ENCODE measurements at places on chromosomes 16 and 17.

DNA sequence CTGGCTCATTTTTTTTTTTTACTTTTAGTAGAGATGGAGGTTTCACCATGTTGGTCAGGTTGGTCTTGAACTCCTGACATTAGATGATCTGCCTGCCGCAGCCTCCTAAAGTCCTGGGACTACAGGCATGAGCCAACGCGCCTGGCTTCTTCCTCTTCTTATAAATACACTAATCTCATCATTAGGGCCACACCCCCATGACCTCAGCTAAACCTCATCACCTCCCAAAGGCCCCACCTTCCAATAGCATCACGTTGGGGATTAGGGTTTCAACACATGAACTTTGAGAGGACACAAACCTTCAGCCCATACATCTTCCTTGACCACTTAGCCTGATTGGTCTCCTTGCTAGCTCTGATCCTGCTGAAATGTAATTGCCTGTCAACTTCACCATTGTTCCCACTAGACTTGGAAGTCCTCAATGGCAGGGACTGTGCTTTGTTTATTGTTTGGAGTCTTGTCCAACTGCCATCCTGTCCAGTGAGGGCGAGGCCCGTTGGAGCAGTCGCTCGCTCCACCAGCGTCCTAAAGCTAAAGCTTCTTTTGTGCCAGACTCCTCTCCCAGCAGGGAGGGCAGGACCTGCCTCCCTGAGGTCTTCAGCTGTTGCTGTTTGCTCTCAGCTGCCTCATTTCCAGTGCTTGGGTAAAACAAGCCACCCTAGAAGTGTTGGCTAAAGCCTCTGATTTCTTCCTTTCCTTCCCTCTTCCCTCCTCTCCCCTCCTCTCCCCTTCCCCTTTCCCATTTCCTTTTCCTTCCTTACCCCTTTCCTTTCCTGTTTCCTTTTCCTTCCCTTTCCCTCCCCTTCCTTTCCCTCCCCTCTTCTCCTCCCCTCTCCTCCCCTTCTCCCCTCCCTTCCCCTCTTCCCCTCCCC is 85.3 kb downstream of the HAPSTR1 start:
- DNase-seq = no peak

GRCh38 chr16:30481381-30481780 is 8.8 kb downstream of the ITGAL start:
- DNase-seq = no peak

DNA sequence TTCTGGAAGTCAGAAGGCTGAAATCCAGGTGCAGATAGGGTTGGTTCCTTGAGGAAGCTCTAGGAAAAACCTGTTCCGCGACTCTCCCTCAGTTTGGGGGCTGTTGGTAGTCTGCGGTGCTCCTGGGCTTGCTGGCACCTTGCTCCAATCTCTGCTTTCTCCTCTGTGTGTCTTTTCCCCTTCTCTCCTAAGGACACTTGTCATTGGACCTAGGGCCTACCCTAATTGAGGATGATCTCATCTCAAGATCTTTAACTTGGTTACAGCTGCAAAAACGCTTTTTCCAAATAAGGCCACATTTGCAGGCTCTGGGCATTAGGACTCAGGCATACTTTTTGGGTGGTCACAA is 12.9 kb upstream of the CACNG4 start:
- DNase-seq = no peak

DNA sequence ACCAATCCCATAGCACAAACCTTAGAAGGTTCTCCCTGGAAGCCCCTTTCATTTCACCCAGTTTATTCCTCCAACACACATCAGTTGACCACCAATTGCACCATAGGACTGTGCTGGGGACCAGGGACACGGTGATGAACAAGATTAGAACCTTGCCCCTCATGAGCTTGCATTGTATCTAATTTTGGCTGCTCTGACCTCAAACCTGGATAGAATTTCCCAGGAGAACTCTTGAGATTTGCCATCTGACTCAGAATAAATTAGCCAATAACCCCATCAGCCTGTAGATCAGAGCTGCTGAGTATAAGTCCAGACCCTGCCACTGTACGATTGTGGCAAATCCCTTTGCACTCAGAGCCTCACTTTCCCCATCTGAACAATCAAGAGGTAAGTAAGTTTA is 52.1 kb downstream of the CDH11 start:
- DNase-seq = no peak

- no peak for DNase-seq
These were observed 41.7 kb downstream of the ZZEF1 start for GRCh38 chr17:4100883-4101756.

DNA sequence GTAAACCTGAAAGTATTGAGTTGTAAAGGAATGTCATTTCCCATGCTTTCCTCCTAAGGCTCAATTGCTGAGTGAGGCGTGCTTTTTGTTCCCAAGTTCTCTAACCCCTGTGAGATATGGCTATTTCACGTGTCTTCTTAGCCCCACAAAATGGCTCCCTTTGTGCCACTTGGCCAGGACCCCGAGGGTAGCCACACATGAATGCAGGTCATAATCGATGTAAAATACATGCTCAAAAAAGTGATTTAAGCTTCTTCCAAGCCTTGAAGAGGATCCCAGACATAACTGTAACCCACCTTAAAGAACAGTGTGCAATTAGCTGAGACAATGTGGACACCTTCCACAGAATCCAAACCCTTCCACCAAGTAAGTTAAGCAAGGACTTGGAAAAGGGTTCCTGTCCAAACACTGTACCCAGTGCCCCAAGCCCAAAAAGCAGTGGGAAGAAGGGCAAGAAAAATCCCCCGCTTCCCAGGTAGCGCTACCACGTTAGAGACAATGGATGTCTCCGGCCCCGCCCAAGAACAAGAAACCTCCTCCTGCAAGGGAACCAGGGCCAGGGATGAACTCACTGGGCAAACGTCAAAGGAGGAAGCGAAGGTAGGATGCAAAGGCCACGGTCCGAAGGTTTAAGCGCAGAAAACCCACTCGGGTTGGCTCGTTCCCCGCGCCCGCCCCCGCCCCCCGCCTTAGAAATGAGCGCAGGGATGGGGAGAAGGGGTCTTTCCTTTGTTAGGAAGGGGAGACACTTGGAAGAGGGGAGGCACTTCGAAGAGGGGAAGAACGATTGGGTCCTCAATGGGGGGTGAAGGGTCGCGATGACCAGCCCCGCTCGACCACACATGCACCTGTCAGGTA is 1.2 kb downstream of the JPT1 start:
- DNase-seq = no peak

- no peak for DNase-seq
These were observed 73.0 kb downstream of the ANKRD11 start for GRCh38 chr16:89417352-89417751.

- DNase-seq = no peak
These were observed 36.3 kb upstream of the NETO2 start for GRCh38 chr16:47180073-47180472.

- DNase-seq = no peak
These were observed 5.5 kb downstream of the TVP23A start for GRCh38 chr16:10813099-10813455.

- DNase-seq = no peak
These were observed 57.4 kb upstream of the HAPSTR1 start for GRCh38 chr16:9034056-9034455.

GRCh38 chr17:62110923-62111484 is 45.9 kb upstream of the MED13 start:
- no peak for DNase-seq

DNA sequence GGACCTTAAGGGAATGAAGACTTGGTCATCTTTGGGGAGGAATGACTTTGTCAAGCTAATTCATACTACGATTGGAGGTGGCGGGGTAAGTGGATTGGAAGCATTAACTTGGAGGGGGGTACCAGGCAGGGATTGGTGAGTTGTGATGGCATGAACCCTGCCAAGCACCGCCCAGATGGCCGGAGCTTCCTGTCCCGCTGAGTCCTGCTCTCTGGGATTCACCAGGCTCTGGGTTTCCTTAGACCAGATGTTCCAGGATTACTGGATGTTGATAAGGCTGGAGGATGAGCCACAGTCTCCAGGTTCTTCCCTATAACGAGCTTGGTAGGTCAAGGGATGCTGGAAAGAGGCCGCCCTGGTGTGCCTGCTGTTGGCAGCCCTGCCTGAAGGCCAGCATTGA is 154.9 kb downstream of the SDK2 start:
- no peak for DNase-seq

DNA sequence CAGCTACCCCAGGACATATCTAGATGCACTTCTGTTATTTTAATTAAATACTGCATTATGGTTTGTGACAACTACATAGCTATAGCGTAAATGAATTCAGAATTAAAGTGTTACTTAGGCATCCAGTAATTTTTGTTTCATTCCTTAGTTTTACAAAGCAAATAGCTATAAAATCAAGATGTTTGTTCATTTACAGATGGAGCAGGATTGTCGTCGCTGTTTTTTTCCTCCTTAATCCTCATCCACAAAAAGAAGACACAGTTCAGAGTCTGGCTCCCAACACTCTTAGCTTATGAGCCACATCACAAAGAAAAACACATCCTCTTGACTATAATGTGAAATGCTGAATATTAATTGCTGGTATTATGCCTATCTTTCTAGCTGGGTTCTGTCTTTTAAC is 43.7 kb downstream of the SNX11 start:
- DNase-seq = no peak

DNA sequence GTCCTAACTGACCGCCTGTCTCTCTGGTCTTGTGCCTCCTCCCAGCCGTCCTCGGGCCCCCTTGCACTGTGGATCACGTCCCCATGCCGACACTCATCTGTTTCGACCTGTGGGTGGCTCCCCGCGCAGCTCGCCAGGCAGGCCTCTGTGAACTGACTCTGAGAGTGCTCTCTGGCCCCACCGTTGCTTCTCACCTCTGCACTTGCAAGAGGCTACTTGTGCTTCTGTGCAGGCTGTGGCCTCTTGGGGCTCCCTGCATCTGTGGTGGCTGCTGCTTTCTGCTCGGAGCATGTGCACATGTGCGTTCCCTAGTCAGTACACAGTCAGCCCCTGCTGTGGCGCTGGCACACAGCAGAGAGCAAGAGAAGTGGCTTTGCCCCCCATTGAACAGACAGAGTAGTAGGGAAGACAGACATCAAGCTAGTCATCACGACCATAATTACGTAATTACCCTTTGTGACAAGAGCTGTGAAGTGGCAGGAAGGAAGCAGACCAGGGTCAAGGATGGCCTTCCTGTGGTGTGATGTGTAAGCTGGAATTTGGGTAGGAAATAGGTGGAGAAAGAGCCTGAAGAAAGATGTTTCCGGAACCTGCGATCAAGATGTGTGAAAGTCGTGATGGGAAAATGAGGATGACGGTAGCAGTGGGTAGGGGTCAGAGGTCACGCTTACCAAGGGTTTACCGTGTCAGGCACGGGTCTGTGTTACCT is 256.0 kb upstream of the CACNG5 start:
- DNase-seq = no peak

- DNase-seq = no peak
These were observed 14.4 kb upstream of the MEAK7 start for GRCh38 chr16:84518804-84519341.

DNA sequence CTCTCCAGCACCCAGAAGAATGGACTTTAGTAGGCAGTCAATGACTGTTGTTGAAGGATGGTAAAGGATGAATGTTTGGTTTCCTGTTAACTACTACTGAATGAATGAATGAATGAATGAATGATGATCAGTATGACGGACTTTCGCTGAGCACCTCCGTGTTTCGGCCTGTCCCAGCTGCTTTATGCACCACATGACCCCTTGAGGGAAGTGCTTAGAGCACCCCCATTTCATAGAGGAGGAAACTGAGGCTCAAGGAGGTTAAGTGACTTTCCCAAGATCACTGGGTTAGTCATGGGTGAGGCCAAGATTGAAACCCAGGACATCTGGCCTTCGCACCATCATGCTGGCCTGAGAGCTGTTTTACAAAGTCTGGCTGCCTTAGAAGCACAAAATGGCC is 6.8 kb downstream of the KCNG4 start:
- no peak for DNase-seq

DNA sequence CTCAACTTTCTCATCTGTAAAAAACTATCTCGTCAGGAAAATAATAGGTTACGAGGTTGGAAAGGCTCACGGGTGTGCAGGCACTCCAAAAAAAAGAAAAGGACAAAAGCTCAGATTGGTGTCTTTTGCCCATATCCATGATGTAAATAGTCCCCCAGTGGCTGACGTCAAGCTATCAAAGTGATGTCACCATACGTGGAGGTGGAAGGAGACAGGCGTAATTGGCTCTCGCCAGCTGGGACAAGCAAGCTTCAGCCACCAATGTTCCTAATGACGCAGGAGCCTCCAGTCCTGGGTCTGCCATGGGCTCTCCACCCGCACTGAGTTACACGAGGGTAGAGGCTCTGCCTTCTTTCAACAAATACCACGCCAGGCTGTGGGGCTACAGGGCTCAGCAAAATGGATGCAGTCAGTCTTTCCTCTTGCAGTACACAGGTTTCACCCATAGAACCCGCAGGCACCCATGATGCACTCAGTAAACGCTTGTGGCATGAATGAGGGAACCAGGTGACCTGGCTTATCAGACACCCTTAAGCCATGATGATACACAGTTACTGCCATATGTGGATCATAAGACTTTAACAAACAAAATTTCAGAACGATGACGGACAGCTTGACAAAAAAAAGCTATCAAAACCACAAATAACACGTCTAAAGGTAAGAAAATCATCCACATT is 50.5 kb downstream of the COTL1 start:
- DNase-seq = no peak

- DNase-seq = no peak
These were observed 27.4 kb upstream of the CACNA1H start for GRCh38 chr16:1125471-1125870.

- no peak for DNase-seq
These were observed 60.8 kb downstream of the TEX14 start for GRCh38 chr17:58630883-58631522.

DNA sequence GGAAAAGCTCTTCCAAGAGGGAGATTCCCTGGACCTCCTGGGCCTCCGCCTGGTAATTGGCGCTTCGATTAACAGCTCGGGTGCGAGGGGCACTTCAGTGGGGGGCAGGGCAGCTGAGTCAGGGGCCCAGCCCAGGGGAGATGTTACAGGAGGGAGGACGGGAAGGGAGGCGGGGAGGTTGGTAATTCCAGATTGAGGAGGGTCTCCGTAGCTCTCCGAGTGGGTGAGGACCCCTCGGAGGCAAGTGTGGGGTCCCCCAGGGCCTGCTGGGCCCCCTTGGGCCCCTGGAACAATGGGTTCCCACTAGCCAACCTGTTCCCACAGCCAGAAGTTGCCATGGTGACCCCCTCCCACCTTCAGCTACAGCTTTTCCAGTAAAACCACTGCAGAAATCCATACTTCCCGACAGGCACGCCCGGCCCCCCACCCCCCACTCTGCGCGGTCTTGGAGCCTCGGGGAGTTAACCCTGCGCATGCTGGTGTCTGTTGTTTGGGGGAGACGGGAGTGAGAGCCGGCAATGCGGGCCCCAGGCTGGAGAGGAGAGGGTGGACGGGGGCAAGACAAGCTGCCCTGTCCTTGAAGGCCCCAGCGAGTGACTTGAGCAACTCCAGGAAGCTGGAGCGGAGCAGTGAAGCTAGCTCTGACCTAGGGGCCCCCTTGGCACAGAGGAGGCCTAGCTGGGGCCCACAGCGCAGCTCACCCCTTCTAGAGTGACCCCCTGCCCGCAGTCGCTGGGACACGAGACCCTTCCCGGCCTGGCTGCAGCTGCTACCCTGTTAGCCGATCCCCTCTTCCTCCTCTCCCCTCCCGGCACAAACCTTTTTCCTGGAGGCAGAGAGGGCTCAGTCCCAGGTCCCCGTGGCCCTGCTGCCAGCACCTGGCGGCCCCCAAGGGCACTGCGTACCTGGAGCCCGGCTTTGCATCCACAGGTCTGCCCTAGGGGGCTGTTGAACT is 37.8 kb downstream of the TMEM235 start:
- no peak for DNase-seq

GRCh38 chr17:66359351-66359750 is 56.9 kb downstream of the PRKCA start:
- no peak for DNase-seq

Measured in omental fat pad (tissue), 4 donors.